ENCODE measurements at places on chromosomes 3 and 15.

GRCh38 chr3:160340351-160340750 is 58.7 kb downstream of the IFT80 start:
- DNase-seq = no peak

DNA sequence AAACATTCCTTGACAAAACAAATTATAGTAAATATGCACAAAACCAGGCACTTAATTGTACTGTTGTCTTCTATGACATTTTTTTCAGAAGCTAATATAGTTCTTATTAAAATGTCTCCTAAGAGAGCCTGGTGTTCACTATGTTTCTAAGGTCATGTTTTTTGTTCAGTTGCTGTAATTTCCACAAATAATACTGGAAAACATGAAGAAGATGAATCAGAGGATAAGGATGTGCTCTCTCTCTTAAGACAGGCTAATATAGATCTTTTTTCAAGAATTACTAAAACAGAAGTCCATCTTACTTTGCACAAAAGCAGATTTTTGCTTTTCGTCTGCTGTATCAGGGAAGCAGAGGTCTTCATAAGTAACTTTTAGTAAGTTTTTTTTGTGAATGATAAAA is 823.0 kb upstream of the NECTIN3 start:
- no peak for DNase-seq

DNA sequence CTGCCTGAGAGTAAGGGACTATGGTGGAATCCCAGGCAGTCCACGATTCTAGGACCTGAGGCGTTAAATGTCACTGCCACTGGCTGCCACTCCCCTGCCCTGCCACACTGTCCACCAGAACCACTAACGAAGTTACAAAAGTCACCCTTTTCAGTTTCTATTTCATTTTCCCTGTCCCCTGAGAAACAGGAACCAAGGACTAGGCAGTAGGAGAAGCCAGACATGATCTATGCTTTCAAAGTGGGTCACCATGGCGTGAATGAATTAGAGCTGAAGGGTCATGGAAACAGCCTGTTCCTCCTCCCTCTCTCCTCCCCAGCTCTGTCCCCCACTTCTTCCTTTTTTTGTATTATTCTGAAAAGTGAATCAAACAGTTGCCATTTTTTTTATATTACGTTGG is 9.1 kb upstream of the ADPRH start:
- no peak for DNase-seq

DNA sequence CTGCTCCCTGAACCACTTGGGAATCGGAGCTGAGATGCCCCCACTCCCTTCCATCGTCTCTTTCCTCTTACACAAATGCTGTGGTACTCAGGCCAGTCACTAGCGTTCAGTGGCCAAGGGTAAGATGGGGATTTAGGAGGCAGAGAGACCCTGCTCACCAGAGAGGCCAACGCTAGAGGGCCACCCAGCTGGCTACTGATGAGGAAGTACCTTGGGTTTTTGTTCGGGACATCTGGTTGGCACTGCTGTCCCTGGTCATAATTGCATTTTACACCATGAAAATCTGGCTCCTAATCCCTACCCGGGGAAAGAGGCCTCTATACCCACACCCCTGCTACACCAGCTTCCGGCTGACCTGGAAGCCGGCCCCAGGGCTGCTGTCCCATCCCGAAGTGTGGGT is 7.7 kb downstream of the MAP6D1 start:
- DNase-seq = no peak

DNA sequence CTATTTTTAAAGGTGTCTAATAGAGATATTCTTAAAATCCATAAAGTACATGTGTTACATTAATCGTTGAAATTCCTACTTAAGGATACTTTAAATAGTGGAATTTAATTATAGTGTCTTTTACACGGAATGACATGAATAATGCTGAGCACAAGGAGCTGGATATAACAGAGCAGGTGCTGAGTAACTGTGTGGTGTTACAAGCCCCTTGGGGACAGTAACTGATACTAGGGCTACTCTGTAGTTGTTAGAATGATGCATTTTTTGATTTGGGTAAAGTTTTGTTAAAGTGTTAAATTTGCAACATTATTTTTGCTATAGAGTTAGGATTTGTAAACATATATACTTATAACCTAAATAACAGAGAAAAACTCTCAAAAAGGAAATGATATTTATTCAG is 1496.1 kb downstream of the OTOL1 start:
- DNase-seq = no peak

- DNase-seq = no peak
These were observed 378.2 kb downstream of the MECOM start for GRCh38 chr3:169285057-169286033.

DNA sequence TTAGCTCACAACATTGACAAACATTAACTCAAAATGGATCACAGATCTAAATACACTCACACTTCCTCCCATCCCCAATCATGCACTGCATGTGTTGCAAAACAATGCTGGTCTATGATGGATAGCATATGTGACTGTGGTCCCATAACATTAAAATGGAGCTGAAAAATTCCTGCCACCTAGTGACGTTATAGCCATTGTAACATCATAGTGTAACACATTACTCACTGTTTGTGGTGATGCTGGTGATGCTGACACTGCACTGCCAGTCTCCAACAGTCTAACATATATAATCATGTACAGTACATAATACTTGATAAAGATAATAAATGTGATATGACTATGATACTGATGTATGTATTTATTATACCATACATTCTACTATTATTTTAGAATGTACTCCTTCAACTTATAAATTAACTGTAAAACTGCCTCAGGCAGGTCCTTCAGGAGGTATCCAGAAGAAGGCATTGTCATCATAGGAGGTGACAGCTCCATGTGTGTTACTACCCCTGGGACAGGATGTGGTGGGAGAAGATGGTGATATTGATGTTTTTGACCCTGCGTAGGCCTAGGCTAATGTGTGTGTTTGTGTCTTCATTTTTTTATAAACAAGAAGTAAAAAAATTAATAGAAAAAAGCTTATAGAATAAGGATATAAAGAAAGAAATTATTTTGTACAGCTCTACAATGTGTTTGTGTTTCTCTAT is 41.3 kb downstream of the TXNRD3 start:
- no peak for DNase-seq

GRCh38 chr3:50121072-50122032 is 32.6 kb downstream of the RBM5 start:
- DNase-seq = peak; percentile 37

- no peak for DNase-seq
These were observed 54.4 kb downstream of the LRRK1 start for GRCh38 chr15:100973351-100974111.

DNA sequence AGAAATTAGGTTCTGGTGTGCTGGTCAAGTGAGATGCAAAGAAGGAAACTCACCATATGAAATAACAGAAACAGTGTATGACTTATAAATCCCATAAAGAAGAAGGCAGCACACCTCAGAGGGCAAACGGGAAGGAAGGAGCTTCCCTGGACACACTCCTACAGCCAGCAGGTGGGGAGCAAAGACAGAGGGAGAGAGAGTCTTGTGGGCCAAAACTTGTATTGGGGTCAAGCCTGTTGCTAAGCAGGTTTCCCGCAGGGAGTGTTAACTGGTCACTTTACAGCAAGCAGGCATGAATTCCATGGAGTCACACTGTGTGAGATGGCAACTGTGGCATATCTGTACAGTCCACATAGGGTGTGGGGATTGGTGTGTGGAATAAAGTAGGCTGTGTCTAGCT is 222.9 kb upstream of the NDN start:
- DNase-seq = no peak

GRCh38 chr15:98759277-98759676 is 110.9 kb downstream of the IGF1R start:
- DNase-seq = no peak

- DNase-seq = no peak
These were observed 106.6 kb upstream of the TMC3 start for GRCh38 chr15:81480645-81481053.

GRCh38 chr15:51386960-51387698 is 45.7 kb downstream of the GLDN start:
- DNase-seq = no peak

- DNase-seq = no peak
These were observed 187.9 kb downstream of the GHSR start for GRCh38 chr3:172260381-172260780.

DNA sequence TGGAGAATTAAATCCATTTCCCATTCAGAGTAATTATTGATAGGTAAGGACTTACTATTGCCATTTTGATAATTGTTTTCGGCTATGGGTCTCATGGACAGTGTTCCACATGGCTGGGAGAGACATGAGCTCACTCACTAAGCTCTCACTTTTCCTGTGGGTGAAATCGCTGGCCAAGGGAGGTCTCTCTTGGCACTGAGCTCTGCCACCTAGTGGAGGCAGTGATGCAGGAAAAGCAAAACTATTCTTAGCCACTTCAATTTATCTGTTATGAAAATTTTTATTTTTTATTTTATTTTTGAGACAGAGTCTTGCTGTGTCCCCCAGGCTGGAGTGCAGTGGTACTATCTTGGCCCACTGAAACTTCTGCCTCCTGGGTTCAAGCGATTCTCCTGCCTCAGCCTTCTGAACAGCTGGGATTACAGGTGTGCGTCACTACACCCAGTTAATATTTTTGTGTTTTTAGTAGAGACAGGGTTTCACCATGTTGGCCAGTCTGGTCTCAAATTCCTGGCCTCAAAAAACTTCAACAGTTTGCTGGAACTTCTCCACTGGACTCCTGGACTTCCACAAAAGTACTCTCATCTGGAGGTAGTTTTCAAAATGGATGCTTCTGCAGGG is 4.7 kb upstream of the RNF13 start:
- peak; percentile 5 for DNase-seq

DNA sequence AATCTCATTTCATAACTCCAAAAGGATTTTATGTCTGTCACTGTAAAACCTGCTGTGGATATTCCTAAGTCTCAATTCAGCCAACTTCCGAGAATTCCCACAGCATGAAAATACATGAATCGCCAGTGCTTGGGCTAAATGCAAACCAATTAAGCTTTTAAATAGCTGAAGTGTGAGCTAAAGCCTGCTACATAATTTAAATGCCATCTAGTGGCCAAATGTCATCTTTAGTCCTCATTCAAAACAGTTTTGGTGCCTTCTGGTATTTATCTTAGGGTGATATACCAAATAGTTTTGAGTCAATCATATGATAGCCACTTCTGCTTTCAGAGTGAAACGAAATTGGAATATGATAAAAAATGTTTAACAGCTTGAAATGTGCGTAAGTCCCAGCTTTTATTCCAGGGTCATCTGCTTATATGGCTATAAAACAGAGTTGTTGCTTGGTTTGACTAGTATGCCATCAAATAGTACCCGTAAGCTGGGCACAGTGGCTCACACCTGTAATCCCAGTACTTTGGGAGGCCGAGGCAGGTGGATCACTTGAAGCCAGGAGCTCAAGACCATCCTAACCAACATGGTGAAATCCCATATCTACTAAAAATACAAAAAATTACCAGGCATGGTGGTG is 41.8 kb upstream of the CCNL1 start:
- no peak for DNase-seq

GRCh38 chr3:105322570-105323273 is 44.0 kb upstream of the ALCAM start:
- DNase-seq = no peak

- no peak for DNase-seq
These were observed 415.4 kb upstream of the RORA start for GRCh38 chr15:61644550-61644949.

GRCh38 chr3:44682182-44682896 is 30.1 kb upstream of the ZNF502 start:
- DNase-seq = no peak

GRCh38 chr3:144989807-144990206 is 1018.2 kb downstream of the DIPK2A start:
- no peak for DNase-seq

DNA sequence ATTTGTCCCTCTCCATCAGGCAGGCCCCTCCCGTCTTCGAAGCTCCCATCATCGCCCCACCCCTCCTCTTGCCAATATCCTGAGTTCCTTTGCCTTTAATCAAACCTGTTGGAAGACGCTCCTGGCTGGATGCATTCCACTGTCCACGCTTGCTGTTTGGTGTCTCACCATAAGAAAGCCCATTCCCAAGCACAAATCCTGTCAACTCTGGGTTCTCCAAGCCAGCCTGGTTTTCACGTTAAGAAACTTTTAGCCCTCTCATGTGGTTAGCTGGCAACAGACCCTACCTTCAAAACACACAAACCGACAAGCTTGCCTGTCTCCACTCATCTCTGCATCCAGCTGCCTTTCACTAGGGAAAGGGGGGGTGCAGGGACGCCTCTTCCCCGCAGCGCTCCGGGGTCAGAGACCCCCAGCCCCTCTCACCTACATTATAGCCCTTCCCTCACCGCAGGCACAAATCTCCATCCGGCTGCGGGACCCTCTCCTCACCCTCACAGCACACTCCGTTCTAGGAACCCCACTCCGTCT is 1.1 kb downstream of the GORASP1 start:
- no peak for DNase-seq

DNA sequence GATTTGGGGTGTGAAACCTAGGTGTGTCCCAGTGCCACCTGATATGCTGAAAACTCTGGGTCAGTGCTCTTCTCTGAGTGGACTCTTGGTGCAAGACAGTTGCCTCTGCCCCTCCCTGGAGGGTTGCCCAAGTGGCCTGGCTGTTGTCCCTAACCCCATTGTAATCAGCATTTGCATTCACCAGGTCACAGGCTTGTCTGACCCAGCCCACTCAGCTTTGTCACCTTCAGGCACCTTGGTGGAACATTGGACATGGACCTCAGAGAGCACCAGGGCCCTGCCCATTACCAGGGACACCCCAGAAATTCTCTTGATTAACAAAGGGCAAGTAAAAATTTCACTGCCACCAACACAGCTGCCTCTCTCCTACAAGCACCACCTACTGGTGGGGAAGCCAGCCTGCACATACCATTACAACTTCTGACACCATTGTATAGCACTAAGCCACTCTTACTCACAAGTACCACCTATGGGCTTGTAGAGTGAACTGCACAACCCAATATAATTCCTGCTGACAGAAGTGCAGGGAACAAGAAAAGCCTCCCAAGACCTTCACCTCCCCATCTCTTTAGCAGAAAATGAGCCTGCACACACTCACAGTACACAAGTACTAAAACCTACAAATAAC is 324.6 kb downstream of the EPHA6 start:
- no peak for DNase-seq

DNA sequence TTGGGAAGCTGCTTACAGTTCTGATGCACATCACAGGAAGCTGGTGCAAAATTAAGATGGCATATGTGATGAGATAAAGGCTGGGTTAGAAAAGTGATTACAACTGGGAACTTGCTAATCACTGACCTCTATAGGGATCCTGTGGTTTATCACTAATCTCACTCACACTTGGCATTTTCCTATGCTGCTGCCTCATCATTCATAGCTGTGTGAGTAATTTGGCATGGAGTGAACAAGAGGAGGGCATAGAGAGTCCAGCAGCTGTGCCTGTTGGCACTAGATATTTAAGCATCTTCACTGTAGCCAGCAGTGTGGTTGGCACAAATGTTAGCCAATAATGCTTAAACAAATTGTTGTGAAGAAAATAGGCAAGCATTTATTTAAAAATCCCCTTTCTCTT is 217.7 kb upstream of the CGNL1 start:
- DNase-seq = no peak

DNA sequence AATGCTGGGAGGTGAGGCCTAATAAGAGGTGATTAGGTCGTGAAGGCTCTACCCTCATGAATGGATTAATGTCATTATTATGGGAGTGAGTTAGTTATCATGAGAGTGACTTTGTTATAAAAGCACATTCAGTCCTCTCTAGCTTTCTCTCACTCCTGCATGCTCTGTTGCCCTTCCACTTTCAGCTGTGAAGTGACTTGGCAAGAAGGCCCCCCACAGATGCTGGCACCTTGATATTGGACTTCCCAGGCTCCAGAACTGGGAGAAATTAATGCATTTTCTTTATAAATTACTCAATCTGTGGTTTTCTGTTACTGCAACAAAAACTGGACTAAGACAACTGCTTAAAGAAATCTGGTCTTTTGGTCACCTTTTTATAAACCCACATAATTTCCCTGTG is 144.3 kb downstream of the FBN1 start:
- DNase-seq = no peak

GRCh38 chr15:69484837-69485236 is 32.2 kb downstream of the RPLP1 start:
- no peak for DNase-seq

Measured in activated naive CD4-positive, alpha-beta T cell (primary cell).